Amniotic stem cell (primary cell): ENCODE measurements at places on chromosomes 6 and 20.

DNA sequence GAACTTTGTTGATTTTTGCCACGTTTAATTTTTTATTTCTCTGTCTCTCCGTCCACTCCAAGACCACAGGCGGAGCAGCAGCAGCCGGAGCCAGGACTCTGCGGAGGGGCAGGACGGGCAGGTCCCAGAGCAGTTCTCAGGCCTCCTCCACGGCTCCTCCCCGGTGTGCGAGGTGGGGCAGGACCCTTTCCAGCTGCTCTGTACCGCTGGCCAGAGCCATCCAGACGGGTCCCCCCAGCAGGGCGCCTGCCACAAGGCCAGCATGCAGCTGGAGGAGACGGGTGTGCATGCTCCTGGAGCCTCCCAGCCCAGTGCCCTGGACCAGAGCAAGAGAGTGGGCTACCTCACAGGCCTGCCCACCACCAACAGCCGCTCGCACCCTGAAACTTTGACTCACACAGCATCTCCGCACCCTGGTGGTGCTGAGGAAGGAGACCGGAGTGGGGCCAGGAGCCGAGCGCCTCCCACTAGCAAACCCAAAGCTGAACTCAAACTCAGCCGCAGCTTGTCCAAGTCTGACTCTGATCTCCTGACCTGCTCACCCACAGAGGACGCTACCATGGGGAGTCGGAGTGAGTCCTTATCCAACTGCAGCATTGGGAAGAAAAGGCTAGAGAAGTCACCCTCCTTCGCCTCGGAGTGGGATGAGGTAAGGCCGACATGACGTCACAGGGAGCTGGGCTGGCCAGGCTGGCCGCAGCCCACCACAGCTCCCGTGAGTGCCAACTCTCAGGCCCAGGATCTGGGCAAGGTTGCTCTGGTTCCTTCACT, 123.5 kb downstream of the TCP11 start:
- no peak for DNase-seq

- no peak for DNase-seq
Observed at GRCh38 chr6:43183441-43183840, 1.4 kb downstream of the CUL9 start.

GRCh38 chr6:42338744-42339222, 112.9 kb downstream of the TRERF1 start:
- DNase-seq = peak; percentile 90

GRCh38 chr20:61621035-61621730, 369.1 kb downstream of the CDH4 start:
- DNase-seq = no peak

GRCh38 chr20:4132956-4133355, 117.6 kb upstream of the RNF24 start:
- no peak for DNase-seq

GRCh38 chr6:55955684-55956083, 80.3 kb upstream of the BMP5 start:
- no peak for DNase-seq

DNA sequence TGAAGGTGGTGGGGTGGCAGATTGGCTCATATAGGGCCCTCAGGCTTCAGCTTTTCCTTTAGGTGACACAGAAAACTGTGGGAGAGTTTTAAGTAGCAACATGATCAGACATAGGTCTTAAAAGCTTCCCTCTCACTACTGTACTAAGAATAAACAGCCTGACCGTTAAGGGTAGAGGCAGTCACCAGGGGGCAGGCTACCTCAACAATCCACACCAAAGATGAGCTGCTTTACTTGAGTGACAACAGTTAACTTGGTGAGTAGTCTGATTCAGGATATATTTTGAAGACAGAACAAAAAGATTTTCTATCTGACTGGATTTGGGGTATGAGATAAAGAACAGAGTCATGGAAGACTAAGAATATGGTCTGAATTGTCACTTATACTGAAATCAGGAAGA, 193.1 kb upstream of the SHLD1 start:
- no peak for DNase-seq

- DNase-seq = no peak
Observed at GRCh38 chr6:17640477-17640917, 40.4 kb downstream of the FAM8A1 start.

GRCh38 chr20:38601216-38602184, at the start of gene ARHGAP40:
Gene ARHGAP40, plus strand, starts transcription at chr20:38601809.
- DNase-seq = no peak
